Activated T-helper 17 cell treated with anti-CD3 and anti-CD28 coated beads, Interleukin-2, amount 50 U/mL, for 72 hours (primary cell): ENCODE measurements at places on chromosomes 13 and 19. TPM values are rescaled to one million over a fixed set of nuclear protein-coding genes. Genes with fewer than 3 reads are reported as not detected.

The DNAJB1 gene
- total RNA-seq, result 140 TPM

DNA sequence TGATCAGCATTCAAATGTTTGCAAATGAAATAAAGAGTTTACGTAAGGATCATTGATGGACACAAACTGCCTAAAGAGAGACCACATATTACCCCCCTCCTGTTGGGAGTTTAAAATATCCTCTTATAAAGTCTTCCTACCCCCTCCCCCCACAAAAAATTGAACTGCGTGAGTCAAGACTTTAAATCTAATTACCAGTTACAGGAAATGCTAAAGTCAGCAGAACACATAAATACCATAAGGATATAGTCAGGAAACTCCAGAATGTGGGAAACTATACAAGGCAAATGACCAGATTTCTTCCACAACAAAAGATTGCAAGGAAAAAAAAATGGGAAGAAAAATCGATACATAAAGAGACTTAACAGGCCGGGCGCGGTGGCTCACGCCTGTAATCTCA lies 44.4 kb upstream of the FARP1 start:
- ATAC-seq, result no peak

The RNF225 gene
- not detected for total RNA-seq

The SMG9 gene
- 70.4 TPM for total RNA-seq

DNA sequence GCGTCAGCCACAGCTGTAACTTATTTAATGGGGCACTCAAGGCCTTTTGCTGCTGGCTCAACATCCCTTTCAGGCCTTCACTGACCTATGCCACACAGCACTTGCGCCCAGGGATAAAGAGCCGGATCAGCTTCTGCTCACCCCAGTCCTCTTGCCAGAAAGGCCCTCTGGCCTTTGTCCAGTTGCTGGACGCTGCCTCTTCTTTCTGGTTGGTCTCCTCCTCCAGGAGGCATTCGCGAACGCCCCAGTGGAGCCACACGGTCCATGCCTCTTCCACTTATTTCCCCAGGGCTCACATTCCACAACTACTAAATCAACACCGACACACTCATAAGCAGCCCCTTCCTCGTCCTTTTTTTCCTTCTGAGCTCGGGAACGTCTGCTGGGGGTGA lies 3.7 kb upstream of the ZNF329 start:
- ATAC-seq, result no peak

- ATAC-seq, result peak; percentile 73
Measured at GRCh38 chr19:45444318-45445041, 20.8 kb upstream of the ERCC1 start.
